ENCODE measurements at places on chromosomes 2 and 18. TPM values are rescaled to one million over a fixed set of nuclear protein-coding genes. Genes with fewer than 3 reads are reported as not detected.

DNA sequence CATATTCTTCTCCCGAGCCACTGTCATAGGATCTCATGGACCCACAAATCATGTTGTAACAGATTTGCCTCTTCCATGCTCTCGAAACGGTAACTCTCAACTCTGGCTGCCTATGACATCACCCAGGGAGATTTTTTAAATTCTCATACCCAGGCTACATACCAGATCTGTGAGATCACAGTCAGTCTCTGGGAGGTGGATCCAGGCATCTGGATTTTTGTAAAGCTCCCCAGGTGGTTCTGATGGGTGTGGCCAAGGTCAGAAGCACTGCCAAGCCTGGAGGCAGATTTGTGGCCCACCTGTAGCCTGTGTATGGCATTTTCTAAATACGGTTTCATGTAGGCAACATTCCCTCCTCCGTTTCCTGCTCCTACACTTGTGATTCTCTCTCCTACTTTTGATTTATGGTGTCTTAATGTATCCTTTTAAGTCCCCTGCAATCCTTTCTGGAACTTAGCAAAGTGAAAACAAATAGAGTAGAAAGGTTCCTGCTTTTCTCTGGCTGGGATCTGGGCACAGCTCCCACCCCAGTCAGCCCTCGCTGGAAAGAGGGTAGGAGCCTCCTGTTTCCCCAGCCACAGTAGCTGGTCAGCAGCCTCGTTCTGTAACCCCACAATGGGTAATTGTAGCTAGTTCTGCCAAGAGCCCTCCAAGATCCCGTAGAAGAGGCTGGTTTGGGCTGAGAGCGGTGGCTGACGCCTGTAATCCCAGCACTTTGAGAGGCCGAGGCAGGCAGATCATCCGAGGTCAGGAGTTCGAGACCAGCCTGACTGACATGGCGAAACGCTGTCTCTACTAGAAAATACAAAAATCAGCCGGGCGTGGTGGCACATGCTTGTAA lies 96.2 kb downstream of the KLHL29 start:
- DNase-seq, result no peak

OSR1 gene
- 10.6 TPM for total RNA-seq

TIMM21 gene
- 25.7 TPM for total RNA-seq

SCG2 gene
- 1.8 TPM for total RNA-seq

All from lower leg skin (tissue), 4 donors.